Sigmoid colon (tissue), 7 donors: ENCODE measurements at places on chromosomes 2 and 18. TPM values are rescaled to one million over a fixed set of nuclear protein-coding genes. Genes with fewer than 3 reads are reported as not detected.

PCGF1 gene
- 15.7 TPM for polyA plus RNA-seq

SIX3 gene
- polyA plus RNA-seq, result not detected

KLHL41 gene
- polyA plus RNA-seq, result 0.17 TPM

SNRNP27 gene
- polyA plus RNA-seq, result 57.1 TPM

GPR39 gene
- polyA plus RNA-seq, result 7.7 TPM

ABCG5 gene
- polyA plus RNA-seq, result 0.10 TPM
